ENCODE measurements at places on chromosomes 2 and 18.

- no peak overlapping the region for H3K4me3 ChIP-seq
- no peaks in the 10 kb centered on the region for H3K27me3 ChIP-seq
- H3K36me3 ChIP-seq, result no peaks in the 10 kb centered on the region
Observed at GRCh38 chr2:3913166-3913565, 209.8 kb downstream of the DCDC2C start.

- DNase-seq, result no peak
- no peak overlapping the region for H3K27ac ChIP-seq
- H3K4me1 ChIP-seq, result no peaks in the 10 kb centered on the region
- H3K27me3 ChIP-seq, result no peaks in the 10 kb centered on the region
Observed at GRCh38 chr2:83874712-83875430, 584.2 kb downstream of the SUCLG1 start.

GRCh38 chr18:35424356-35424755, 47.2 kb upstream of the ZNF396 start:
- DNase-seq, result no peak
- no peaks in the 10 kb centered on the region for H3K27me3 ChIP-seq
- H3K4me1 ChIP-seq, result no peaks in the 10 kb centered on the region
- H3K4me3 ChIP-seq, result no peak overlapping the region

DNA sequence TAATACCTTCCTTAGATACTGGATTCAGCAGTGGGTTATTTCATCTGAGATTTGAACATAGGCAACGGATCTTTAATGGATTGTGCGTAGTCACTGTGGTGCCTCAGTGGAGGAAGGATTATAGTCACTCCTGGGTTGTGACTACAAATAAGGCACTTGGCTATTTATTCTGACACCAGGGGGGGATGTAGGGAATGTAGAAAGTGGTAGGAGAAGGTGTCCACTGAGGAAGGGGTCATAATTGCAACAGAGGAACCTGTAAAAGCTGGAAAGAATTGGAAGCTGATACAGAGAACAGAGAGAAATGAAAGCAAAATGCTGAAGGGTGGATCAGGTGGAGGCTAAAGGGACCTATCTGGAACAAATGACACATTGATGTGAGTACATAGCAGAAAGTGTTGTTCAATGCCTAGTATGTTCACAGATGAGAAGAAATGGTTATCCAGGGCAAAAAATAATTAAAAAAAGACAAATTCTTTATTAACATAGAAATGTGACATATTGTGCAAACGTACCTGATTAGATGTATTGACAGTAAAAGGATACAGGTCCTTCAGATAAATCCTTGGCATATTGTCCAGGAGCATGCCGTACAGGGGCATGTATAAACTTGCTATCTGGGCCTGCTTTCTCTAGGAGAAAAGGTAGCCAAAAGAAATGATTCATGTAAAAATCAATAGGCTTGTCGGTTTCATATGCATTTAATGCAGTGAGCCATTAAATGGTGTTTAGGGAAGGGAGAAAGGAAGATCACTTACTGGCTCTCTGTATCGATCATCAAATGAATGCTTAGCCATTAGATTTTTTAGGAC, 91.2 kb upstream of the CCDC195 start:
- H3K27me3 ChIP-seq, result no peaks in the 10 kb centered on the region
- H3K36me3 ChIP-seq, result no peaks in the 10 kb centered on the region
- no peak overlapping the region for H3K27ac ChIP-seq
- no peak for DNase-seq
- H3K4me1 ChIP-seq, result no peaks in the 10 kb centered on the region
